Activated naive CD4-positive, alpha-beta T cell treated with anti-CD3 and anti-CD28 coated beads, Interleukin-2, amount 10 ng/mL, durations not matched to agents 7 days and 5 days (primary cell): ENCODE measurements at places on chromosomes 16 and 17.

GRCh38 chr17:74361230-74362068 lies at the start of gene BTBD17:
TSS of gene BTBD17 (minus strand) at chr17:74361868. CDS start at chr17:74361819, 49 bp downstream.
- peak; percentile 61 for DNase-seq
- H3K27ac ChIP-seq: no peak within 1 kb of the TSS
- H3K36me3 ChIP-seq: no peaks in the 10 kb centered on the region
- peaks cover 5% of the 10 kb centered on the region for H3K4me1 ChIP-seq

DNA sequence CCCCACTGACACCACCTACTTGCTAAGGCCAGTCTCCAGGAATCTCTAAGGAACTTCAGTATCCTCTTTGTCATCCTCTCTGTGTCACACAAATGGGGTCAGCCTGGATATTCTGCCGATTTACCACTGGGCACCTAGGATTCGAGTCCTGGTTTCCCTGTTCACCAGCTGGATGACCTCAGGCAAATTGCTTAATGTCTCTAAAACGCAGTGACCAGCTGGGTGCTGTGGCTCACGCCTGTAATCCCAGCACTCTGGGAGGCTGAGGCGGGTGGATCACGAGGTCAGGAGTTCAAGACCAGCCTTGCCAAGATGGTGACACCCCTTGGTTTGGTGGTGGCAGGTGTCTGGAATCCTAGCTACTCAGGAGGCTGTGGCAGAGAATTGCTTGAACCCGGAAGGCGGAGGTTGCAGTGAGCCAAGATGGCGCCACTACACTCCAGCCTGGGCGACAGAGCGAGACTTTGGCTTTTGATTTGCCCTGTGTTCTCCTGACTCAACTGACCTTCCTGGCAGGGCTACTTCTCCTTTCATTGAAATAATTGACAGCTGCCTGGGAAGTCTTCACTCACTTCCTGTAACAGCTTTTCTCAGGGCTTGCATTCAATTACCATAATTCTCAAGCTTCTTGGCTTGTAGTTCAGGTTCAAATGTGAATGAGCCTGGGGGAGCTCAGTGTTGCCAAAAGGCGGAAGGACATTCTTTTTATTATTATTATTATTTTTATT lies 15.4 kb downstream of the SYCE1L start:
- no peak overlapping the region for H3K4me3 ChIP-seq
- peaks cover 10% of the 10 kb centered on the region for H3K4me1 ChIP-seq
- no peaks in the 10 kb centered on the region for H3K36me3 ChIP-seq
- H3K27me3 ChIP-seq: no peaks in the 10 kb centered on the region

- no peaks in the 10 kb centered on the region for H3K27me3 ChIP-seq
- H3K27ac ChIP-seq: no peak overlapping the region
- H3K4me3 ChIP-seq: no peak overlapping the region
- H3K36me3 ChIP-seq: no peaks in the 10 kb centered on the region
- H3K4me1 ChIP-seq: no peaks in the 10 kb centered on the region
Observed at GRCh38 chr17:68682903-68683302, 81.7 kb upstream of the FAM20A start.

DNA sequence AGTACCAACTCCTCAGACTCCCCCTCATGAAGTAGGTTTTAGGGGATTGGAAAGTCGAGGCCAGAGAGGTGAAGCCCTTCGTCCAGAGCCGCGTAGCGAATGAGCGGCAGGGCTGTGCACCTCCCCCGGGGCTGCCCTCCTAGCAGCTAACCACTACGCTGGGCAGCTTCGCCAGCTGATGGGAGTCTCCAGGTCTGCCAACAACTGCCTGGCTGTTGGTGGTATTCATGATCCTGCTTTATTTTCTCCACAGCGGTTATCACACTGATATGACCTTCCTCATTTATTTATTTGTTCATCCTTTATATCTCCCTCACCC lies 773 bp upstream of the NETO2 start:
- H3K27me3 ChIP-seq: peaks cover 36% of the 10 kb centered on the region
- H3K27ac ChIP-seq: no peak overlapping the region
- peaks cover 20% of the 10 kb centered on the region for H3K4me1 ChIP-seq

- no peak overlapping the region for H3K4me3 ChIP-seq
- no peak overlapping the region for H3K27ac ChIP-seq
- no peaks in the 10 kb centered on the region for H3K36me3 ChIP-seq
- DNase-seq: no peak
Observed at GRCh38 chr16:88144028-88144511, 192.8 kb downstream of the BANP start.

- no peak overlapping the region for H3K27ac ChIP-seq
- no peak for DNase-seq
- H3K4me1 ChIP-seq: no peaks in the 10 kb centered on the region
Observed at GRCh38 chr16:84927621-84928591, 83.4 kb downstream of the ZDHHC7 start.

DNA sequence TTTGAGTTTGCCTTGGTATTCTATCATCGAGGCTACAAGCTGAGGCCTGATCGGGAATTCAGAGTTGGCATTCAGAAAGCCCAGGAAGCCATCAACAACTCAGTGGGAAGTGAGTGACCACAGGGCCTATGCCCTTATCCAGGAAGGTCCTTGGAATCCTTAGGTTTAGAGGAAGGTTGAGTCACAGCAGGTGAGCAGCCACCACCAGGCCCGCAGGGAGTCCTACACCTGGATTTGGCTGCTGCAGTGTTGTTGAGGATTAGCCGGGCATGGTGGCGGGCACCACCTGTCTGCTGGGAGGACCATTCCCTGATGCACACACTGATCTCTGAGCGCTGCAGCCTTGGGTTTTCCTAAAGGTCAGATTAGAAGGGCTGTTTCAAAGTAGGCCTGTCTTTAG lies 5.2 kb downstream of the ODAD4 start:
- no peak overlapping the region for H3K4me3 ChIP-seq
- no peaks in the 10 kb centered on the region for H3K36me3 ChIP-seq
- H3K27me3 ChIP-seq: peaks cover 17% of the 10 kb centered on the region
- no peak for DNase-seq
- H3K27ac ChIP-seq: no peak overlapping the region

GRCh38 chr17:20313306-20313705 lies 154.0 kb downstream of the LGALS9B start:
- no peaks in the 10 kb centered on the region for H3K4me1 ChIP-seq
- H3K27ac ChIP-seq: no peak overlapping the region
- peaks cover 1% of the 10 kb centered on the region for H3K36me3 ChIP-seq
- no peaks in the 10 kb centered on the region for H3K27me3 ChIP-seq
- no peak for DNase-seq

DNA sequence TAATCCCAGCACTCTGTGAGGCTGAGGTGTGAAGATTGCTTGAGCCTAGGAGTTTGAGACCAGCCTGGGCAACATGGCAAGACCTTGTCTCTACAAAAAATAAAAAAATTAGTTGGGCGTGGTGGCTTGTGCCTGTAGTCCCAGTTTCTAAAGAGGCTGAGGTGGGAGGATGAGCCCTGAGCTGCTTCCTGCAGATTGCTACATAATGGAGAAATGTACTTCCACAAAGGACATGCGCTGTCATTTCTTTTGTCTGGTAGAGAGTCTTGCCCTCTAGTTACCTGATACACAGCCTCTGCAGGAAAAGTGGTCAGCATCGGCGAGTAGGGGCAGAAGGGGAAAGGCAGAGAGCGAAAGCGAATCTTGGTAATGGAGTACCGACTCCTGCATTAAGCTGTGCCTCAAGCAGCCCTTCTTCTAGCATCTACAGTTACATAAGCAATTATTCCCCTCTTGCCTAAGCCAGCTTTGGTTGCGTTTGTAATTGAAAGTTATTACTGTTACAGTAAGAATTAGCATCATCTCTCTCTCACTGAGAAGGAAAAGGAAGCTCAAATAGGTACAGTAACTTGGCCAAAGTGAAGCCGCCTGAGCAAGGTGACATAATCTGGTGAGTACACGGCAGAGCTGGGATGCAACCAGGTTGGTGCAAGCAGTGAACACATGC lies 18.5 kb upstream of the GGA2 start:
- H3K36me3 ChIP-seq: peaks cover 17% of the 10 kb centered on the region
- H3K4me3 ChIP-seq: no peak overlapping the region
- H3K27me3 ChIP-seq: no peaks in the 10 kb centered on the region
- no peak overlapping the region for H3K27ac ChIP-seq

DNA sequence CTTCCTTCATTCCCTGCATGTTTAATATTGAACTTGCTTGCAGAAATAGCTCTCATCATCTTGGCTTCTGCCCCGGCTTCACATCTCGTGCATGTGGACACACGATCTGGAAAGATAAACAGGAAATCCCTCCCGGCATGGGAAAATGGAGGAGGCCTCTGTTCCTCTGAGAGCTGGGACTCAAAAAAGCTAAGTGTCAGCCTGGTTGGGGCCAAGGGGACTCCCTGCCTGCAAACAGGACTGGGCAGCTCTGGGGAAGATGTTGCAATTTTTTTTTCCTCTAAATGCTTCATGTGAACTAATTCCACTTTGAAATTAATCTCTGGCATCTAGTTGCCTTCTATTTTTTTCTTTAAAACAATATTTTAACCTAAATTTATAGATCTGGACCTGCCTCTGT lies 24.8 kb downstream of the ITPRIPL2 start:
- H3K36me3 ChIP-seq: no peaks in the 10 kb centered on the region
- H3K27ac ChIP-seq: no peak overlapping the region
- H3K4me3 ChIP-seq: no peak overlapping the region
- no peak for DNase-seq
- peaks cover 22% of the 10 kb centered on the region for H3K27me3 ChIP-seq
- no peaks in the 10 kb centered on the region for H3K4me1 ChIP-seq

DNA sequence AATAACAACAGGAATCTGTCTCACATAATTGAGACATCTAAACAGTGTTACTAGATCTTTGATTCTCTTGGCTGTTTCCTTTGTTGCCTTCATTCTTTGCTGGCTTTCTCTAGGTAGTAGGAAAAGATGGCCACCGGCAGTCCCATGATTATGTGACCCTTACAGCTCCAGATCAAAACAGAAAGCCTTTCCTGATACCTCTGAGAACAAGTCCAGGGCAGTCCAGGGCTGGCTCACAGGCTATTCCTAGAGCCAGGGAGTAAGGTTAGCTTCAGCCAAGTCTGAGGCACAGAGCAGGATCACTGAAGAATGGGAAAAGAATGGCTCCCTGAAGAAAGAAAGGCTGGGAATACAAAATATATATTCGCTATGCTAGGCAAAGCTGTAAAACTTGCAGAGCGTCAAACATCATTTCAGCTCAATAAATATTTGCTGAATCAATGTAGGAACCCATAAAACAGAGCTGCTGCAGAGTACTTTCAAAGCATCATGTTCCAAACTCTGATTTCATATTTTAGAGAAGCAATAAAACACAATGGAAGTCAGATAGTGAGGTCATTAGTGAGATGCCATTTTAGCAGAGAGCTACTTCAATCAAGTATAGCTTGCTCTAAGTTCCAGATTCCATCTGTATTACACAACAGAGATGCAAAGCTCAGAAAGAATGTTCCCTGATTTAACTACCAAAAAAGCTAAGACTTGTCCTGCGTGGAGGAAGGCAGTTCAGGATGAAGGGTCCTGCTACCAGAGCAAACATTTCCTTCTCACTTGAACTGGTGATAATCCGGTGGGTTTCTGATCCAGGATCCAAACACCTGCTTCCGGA lies 23.4 kb downstream of the ADAT1 start:
- peaks cover 51% of the 10 kb centered on the region for H3K36me3 ChIP-seq
- DNase-seq: no peak
- no peak overlapping the region for H3K4me3 ChIP-seq
- H3K27ac ChIP-seq: no peak overlapping the region
- peaks cover 4% of the 10 kb centered on the region for H3K4me1 ChIP-seq

DNA sequence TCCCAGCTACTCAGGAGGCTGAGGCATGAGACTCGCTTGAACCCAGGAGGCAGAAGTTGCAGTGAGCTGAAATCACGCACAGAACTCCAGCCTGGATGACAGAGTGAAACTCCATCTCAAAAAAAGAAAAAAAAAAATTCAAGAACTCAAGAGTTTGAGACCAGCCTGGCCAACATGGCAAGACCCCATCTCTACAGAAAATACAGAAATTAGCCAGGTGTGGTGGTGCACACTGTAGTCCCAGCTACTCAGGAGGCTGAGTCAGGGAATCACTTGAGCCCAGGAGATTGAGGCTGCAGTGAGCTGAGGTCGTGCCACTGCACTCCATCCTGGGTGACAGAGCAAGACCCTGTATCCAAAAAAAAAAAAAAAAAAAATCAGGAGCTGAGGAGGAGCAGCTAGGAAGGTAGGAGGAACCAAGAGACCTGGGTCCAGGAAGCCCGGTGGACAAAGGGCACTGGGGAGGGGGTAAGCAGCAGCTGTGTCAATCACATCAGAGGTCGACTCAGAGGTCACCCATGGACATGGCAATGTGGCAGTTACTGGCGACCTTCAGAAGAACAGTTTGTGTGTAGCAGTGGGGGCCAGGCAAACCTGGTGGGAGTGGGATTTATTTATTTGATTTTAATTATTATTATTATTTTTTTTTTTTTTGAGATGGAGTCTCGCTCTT lies 11.1 kb upstream of the PRM1 start:
- no peak overlapping the region for H3K4me3 ChIP-seq
- H3K27me3 ChIP-seq: peaks cover 41% of the 10 kb centered on the region
- H3K27ac ChIP-seq: no peak overlapping the region
- DNase-seq: no peak

DNA sequence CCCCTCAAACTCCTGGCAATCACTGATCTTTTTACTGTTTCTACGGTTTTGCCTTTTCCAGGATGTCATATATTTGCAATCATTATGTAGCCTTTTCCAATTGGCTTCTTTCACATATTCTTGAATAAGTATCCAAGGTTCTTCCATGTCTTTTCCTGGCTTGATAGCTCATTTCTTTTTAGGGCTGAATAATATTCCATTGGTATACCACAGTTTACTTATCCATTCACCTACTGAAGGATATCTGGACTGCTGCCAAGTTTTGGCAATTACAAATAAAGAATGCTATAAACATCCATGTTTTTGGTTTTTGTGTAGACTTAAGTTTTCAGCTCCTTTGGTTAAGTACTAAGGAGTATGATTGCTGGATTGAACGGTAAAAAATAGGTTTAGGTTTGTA lies 16.0 kb downstream of the GPATCH8 start:
- H3K4me1 ChIP-seq: no peaks in the 10 kb centered on the region
- no peaks in the 10 kb centered on the region for H3K27me3 ChIP-seq
- peaks cover 10% of the 10 kb centered on the region for H3K36me3 ChIP-seq
- no peak overlapping the region for H3K27ac ChIP-seq
- DNase-seq: no peak

DNA sequence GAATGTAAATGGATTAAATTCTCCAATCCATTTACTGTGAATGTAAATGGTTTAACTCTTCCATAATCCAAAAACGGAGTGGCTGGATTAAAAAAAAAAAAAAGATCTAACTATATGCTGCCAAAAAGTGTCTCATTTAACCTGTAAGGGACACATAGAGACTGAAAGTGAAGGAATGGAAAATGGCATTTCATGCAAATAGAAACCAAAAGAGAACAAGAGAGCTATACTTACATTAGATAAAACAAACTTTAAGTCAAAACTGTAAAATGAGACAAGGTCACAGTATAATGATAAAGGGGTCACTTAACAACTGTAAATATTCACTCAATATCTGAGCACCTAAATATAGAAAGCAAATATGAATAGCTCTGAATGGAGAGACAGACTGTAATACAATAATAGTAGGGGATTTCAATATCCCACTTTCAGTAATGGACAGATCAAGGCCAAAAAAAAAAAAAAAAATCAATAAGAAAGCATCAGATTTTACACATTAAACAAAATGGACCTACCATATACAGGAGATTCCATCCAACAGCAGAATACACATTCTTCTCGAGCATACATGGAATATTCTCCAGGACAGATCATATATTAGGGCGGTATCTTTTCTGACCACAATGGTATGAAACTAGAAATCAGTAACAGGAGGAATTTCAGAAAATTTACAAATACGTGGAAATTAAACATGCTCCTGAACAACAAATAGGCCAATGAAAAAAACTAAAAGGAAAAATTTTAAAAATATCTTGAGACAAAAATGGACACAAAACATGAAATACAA lies 36.4 kb downstream of the CDR2 start:
- peak overlapping the region; percentile 9 for H3K27ac ChIP-seq
- no peaks in the 10 kb centered on the region for H3K27me3 ChIP-seq
- H3K4me3 ChIP-seq: no peak overlapping the region
- peaks cover 18% of the 10 kb centered on the region for H3K4me1 ChIP-seq
- peaks cover 90% of the 10 kb centered on the region for H3K36me3 ChIP-seq
- DNase-seq: no peak
